Tongue (tissue), 3 donors: ENCODE measurements at places on chromosomes 4 and X. TPM values are rescaled to one million over a fixed set of nuclear protein-coding genes. Genes with fewer than 3 reads are reported as not detected.

Gene PHEX
- 0.31 TPM for total RNA-seq

Gene HS6ST2
- total RNA-seq = 29.1 TPM

Gene TMEM31
- total RNA-seq = not detected

Gene ADH6
- not detected for total RNA-seq

Gene FAM47B
- total RNA-seq = not detected

Gene FAM13A
- total RNA-seq = 68.5 TPM

Gene PDCL2
- total RNA-seq = not detected

Gene NAT8L
- 0.51 TPM for total RNA-seq

Gene AKAP4
- 0.10 TPM for total RNA-seq

Gene FAM9C
- total RNA-seq = not detected

Gene MSX1
- 3.7 TPM for total RNA-seq

Gene RS1
- total RNA-seq = not detected

Gene NDST4
- total RNA-seq = 1.3 TPM

Gene CLIC2
- 7.6 TPM for total RNA-seq

Gene WWC2
- total RNA-seq = 28.6 TPM

Gene KLF8
- 9.8 TPM for total RNA-seq

Gene CHRDL1
- total RNA-seq = 63.9 TPM

Gene KANTR
- 19.3 TPM for total RNA-seq

Gene NUDT11
- total RNA-seq = 6.2 TPM

Gene GPR173
- total RNA-seq = 3.1 TPM

Gene HEPH
- 19.0 TPM for total RNA-seq

Gene ANXA3
- total RNA-seq = 26.3 TPM

Gene USP17L11
- total RNA-seq = not detected

Gene RTL5
- 7.3 TPM for total RNA-seq

Gene RAB9B
- 36.2 TPM for total RNA-seq

Gene XAGE2
- total RNA-seq = not detected
